ENCODE measurements at places on chromosomes 3 and 15. TPM values are rescaled to one million over a fixed set of nuclear protein-coding genes. Genes with fewer than 3 reads are reported as not detected.

Gene GCSAM
- total RNA-seq = not detected

Gene FYCO1
- 29.9 TPM for total RNA-seq

Gene TP63
- under 0.01 TPM for total RNA-seq

Gene GOLGA6L4
- 1.2 TPM for total RNA-seq

Gene EXOSC7
- 62.6 TPM for total RNA-seq

Gene SNTN
- not detected for total RNA-seq

Gene SCAMP5
- 0.44 TPM for total RNA-seq

Gene IL17RE
- total RNA-seq = 2.0 TPM

Gene CACNA1D
- 0.33 TPM for total RNA-seq

Gene C3orf85
- not detected for total RNA-seq

Gene CDCP1
- 27.7 TPM for total RNA-seq

Gene GABRB3
- total RNA-seq = 2.7 TPM

Gene MRAS
- 73.6 TPM for total RNA-seq

Gene ADCY5
- total RNA-seq = 0.22 TPM

Gene HTR3E
- not detected for total RNA-seq

Gene CLDN16
- total RNA-seq = not detected

Gene GOLGA6A
- total RNA-seq = not detected

Gene ISG20
- total RNA-seq = 4.2 TPM

Gene MST1R
- 0.33 TPM for total RNA-seq

Gene NT5DC2
- total RNA-seq = 52.5 TPM

Gene TGM5
- not detected for total RNA-seq

Gene P2RY1
- 1.1 TPM for total RNA-seq

Gene MITF
- total RNA-seq = 23.7 TPM

Gene TBCCD1
- total RNA-seq = 14.3 TPM

Gene FBXW12
- total RNA-seq = not detected

Gene CFAP44
- 2.1 TPM for total RNA-seq

Gene SCN11A
- under 0.01 TPM for total RNA-seq

Gene C3orf80
- total RNA-seq = 4.9 TPM

Gene OIP5
- 12.1 TPM for total RNA-seq

Gene SORD
- 12.2 TPM for total RNA-seq

Gene NTRK3
- under 0.01 TPM for total RNA-seq

Gene SLC2A2
- not detected for total RNA-seq

Gene HGD
- total RNA-seq = not detected

Gene PIF1
- 28.8 TPM for total RNA-seq

Gene CD80
- total RNA-seq = not detected

Gene VGLL4
- total RNA-seq = 27.0 TPM

Gene NECTIN3
- total RNA-seq = 53.0 TPM

Gene CACNA2D2
- total RNA-seq = under 0.01 TPM

Gene STRA6
- total RNA-seq = 4.5 TPM

Gene LDHAL6B
- total RNA-seq = not detected

Gene CDHR4
- 0.12 TPM for total RNA-seq

Gene SYNM
- total RNA-seq = 6.9 TPM

Gene TEX9
- total RNA-seq = 3.1 TPM

Gene LIPC
- total RNA-seq = 0.37 TPM

Gene TMEM158
- total RNA-seq = 375 TPM

Gene KNL1
- total RNA-seq = 43.8 TPM

Gene XCR1
- total RNA-seq = under 0.01 TPM

Gene ADAMTS7
- total RNA-seq = 1.2 TPM

Gene CRYGS
- total RNA-seq = 2.1 TPM

Gene DALRD3
- total RNA-seq = 60.8 TPM

Gene THSD4
- 63.7 TPM for total RNA-seq
